ENCODE measurements at places on chromosomes 4 and X.

DNA sequence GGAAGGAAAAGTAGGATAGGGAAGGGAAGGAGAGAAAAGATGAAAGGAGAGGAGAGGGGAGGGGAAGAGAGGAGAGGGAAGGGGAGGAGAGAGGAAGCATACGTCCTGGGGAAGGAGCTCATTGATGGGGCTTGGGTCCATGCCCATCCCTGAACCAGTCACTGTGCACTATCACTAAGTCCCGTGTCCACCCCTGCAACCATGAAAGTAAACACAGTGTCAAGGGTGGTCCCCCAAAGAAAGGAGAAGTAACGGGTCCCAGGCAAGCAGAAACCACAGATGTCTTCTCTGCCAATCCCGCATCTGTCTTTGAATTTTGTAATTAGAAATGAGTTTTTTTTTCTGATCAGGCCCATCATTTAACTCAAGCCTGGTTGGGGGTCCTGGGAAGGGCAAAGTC, 55.2 kb downstream of the LGI2 start:
- DNase-seq = no peak

DNA sequence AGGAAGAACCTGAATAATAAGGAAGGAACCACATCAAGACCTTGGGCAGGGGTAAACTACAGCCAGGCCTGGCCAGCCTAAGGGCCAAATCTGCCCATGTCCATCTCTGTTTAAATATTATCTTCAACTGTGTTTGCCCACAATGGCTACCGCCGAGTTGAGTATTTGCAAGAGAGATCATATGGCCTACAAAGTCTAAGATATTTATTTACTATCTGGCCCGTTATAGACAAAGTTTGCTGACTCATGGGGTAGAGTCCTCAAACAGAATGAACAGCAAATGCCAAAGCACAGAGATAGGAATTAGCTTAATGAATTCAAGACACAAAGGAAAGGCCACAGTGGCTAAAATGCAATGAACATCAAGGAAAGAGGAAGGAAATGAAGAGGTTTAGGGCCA, 44.8 kb downstream of the RPS6KA3 start:
- no peak for DNase-seq

DNA sequence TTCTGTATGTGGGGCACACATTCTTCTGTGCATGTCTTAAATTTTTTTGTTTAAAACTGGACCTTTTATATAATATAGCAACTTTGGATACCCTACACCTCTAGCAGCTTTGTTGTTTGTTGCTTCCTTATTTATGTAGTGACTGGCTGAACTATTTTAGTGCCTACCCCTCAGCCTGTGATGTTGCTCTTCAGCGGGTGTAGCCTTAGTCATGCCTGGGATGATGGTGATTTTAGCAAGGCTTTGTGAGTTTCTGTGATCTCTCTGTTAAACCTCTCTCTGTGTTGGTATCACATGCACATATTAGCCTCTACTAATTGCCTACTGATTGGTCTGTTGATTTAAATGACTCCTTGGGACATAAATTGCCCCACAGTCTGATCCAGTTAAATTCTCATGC, 22.8 kb downstream of the USP9X start:
- no peak for DNase-seq

- no peak for DNase-seq
Measured at GRCh38 chr4:2127609-2128332, 68.6 kb downstream of the NAT8L start.
